ENCODE measurements at places on chromosomes 5 and 9.

- no peak for DNase-seq
These were observed 10.8 kb downstream of the NSG2 start for GRCh38 chr5:174056064-174056847.

DNA sequence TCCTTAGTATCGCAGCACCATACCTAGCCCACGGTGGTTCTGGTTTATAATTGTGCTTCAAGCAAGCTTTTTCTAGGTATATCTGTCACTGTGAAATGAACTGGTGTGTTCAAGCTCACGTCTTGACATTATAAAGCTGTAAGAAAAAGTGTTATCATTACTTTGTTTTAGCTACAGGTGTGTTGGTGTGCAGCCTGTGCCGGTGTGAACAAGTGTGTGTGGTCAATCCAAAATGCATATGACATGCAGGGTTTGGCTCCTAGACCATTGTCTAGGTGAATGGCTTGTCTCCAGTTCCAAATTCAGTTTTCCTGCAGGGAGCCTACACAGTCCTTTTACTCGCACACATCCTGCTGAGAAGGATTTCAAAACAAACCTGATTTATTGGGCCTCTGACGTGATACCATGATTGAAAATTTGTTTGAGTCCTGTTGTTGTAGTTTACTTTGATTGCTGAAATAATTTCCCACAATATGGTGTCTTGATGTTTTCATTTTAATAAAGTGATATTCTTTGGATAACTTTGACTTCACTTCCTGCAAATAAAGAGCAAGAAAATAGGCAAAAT lies 3.7 kb downstream of the LSM11 start:
- no peak for DNase-seq

- DNase-seq: no peak
These were observed 17.9 kb downstream of the COL27A1 start for GRCh38 chr9:114172981-114173833.

DNA sequence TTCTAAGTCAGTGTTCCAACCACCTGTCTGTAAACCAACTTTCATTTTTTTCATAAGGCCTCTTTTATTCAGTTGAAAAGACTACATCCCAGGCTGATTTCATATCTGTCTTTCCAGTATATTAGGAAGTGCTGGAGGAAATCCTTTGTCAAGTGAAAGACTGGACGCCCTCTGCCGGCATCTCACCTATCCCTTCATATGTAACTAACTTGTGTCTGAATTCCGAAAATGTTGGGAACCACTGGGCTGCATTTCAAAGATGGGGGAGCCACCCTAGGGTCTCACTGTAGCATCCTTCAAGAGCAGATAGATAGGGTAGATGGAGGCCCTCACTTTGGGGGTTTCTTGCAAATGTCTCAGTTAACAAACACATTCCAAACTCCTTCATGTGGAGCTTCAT lies 569.8 kb downstream of the CTNND2 start:
- DNase-seq: no peak

DNA sequence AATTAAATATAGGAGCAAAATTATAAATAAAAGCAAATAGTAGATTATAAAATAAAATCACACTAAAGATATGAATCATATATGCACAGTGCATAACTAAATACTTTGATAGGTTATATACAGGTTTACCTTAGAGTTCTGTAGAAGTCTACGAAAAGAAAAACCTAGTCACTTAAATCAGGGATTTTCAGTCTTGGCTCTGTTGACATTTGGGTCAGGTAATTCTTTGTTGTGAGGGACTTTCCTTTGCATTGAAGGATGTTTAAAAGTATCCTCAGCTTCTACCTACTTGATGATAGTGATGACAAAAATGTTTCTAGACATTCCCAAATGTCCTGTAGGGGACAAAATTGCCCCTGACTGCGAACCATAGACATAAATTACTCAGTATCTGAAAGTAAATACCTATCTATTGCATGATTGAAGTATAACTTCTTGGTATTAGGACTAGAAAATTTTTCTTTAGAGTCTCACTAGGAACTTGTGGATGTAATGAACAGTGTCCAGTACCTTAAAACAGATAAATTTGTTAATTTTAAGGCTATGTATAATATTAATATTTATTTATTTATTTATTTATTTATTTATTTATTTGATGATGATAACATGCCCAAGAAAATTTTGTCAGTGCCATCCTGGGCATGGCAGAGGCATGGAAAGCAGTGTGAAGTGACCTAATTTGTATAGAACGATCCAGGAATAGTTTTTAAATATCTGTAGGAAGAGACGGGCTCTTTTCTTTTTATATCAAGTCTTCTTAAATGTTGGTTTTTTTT lies 44.0 kb upstream of the LRRC70 start:
- no peak for DNase-seq

DNA sequence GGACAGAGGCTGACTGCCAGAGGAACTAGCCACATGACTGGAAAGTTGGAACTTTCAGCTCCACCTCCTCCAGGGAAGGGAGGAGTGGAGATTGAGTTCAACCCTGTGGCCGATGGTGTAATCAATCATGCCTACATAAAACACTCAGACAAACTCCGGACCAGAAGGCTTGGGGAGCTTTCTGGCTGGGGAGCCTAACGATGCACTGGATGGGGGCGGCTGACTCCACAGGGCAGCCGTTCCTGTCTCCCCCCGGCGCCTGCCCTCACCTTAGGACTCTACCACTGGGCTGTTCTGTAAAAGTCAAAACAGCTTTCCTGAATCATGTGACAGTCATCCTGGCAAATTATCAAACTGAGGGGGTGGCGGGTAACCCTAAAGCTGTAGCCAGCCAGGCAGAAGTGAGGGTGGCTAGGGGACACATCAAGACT lies 58.0 kb downstream of the GOLM1 start:
- DNase-seq: peak; percentile 22

DNA sequence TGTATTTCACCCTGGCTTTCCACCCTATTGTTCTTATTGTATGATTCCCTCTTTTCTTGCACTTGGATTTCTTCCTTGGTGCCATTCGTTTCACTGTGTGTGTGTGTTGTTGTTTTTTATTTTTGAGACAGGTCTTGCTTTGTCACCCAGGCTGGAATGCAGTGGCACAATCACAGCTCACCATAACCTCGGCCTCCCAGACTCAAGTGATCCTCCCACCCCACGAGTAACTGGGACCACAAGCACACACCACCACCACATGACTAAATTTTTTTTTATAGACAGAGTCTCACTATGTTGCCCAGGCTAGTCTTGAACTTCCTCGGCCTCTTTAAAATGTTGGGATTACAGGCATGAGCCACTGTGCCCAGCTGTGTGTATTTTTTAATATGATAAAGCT lies 72.0 kb downstream of the MLLT3 start:
- no peak for DNase-seq

- DNase-seq: no peak
These were observed 11.9 kb downstream of the TRIO start for GRCh38 chr5:14155075-14155474.

DNA sequence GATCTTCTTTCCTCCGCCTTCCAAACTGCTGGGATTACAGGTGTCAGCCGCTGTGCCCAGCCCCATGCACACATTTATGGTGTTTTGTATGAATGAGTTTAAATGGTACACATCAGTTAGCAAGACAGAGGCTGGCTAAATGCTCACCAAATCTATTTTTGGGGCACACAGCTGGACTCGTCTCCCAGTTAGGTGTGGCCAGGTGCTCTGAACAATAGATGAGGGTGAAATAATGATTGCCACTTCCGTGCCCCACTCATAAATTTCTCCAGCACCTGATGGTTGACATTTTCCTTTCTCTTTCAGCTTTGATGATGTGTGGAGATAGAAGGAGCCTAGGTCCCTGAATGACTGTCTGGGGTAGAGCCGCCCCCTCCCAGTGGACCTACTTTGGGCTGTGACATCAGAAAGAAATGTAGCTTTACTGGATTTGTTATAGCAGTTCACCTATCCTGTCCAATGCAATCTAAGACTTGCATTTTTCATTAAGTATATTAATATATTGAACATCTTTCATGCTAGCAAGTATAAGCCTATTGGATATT lies 8.6 kb upstream of the RAPGEF1 start:
- DNase-seq: no peak

GRCh38 chr5:138128334-138128733 lies 10.9 kb downstream of the NME5 start:
- DNase-seq: no peak

DNA sequence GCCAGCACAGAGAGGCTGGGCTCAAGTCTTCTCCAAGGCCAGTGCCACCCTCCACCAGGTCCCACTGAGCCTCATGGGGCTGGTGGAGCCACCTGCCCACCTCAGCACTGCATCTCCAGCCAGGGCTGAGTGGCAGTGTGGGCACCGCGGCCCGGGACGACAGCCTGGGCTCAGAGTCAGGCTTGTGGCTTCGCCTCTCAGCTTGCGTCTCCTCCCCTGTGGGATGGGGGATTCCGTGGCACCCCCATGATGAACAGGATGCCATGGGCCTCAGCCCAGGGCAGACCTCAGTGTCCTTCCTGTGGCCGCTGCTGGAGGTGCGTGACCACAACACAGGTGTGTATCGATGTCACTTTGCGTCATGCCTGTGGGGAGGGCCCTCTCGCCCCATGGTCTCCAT lies 136.4 kb upstream of the PPP1R26 start:
- DNase-seq: no peak

DNA sequence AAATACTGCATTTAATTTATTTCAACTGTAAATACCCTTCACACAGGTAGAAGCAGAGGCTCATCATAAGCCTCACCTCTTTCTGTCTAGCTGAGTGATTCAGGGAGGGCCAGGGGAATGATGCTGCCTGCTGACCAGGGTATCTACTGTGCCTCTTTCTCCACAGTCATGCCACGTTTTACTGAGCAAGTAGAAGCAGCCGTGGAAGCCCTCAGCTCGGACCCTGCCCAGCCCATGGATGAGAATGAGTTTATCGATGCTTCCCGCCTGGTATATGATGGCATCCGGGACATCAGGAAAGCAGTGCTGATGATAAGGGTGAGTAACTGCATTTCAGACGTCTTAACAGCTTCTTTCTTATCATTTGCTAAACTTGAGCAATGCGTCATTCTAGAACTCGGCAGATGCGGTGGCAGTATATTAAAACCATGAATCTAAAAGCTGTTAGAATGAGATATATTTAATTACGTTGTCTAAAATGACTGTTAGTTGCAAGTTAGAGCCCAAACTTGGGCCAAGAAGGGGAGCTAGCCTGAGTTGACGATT lies 50.0 kb upstream of the LRRTM2 start:
- no peak for DNase-seq

DNA sequence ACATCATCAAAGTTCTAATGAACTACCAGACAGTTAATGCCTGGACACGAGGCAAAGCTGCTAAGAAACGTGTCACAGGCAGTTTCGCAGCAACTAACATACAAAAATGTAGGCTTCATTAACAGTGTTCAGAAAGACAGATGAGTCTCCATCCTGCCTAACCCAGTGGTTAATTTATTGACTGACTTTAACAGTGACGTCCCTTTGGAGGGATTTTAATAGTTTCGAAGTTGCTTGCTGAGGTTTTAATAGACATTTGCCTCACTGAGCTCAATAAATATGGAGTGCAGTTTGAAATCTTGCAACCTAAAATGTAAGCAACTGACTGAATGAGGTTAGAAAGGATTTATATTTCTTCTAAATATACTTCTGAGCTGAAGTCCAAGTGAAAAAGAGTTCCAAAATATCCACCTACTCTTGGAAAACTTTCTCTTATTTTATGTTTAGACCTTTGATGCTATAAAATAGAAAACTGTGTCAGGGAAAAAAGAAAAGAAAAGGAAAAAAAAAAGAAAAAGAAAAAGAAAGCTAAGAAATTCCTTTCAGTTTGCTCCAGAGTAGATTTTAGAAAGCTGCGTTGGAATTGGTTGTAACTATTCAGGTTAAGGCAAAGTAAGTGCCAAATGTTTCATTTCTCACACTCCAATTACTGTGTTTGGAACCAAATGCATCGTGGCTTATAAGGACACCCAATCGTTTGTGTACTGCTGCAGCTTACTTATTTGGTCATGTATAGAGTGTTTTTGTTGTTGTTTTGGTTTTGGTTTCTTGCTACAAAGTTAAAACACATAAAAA lies 2016.6 kb downstream of the MAT2B start:
- DNase-seq: no peak

- DNase-seq: no peak
These were observed 150.6 kb upstream of the EDIL3 start for GRCh38 chr5:84535281-84535680.

- peak; percentile 60 for DNase-seq
These were observed 660 bp downstream of the SCAMP1 start for GRCh38 chr5:78360924-78361630.

DNA sequence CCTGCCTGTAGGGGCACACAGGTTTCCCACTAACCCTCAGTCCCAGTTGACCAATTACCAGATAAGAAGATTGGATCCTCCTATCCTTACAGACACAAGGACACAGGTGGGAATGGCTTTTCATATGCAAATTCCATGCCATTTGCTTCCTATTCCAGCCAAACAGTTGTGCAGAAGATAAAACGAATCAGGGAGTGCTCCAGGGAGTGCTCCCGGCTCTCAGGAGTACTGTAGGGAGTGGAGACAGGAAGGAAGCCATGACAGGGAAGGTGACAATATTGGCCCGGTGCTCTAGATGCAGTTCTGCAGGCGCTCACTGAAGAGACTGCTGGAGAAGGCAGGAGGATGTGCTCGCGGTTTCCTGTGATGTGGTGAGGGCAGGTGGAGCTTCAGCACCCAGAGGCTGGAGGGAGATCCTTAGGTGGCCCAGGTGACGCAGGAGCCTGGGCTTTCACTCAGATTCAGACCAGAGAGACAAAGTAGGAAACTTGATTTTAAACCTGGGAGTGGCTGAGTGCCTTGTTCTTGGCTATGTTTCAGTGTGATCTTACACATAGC lies 260.0 kb downstream of the AUH start:
- DNase-seq: no peak

- no peak for DNase-seq
These were observed 36.9 kb upstream of the ANKRD55 start for GRCh38 chr5:56270058-56270457.

GRCh38 chr9:82513976-82514735 lies 525.6 kb downstream of the SPATA31D1 start:
- DNase-seq: no peak

- DNase-seq: no peak
These were observed 171.6 kb downstream of the TARS1 start for GRCh38 chr5:33612386-33612785.

GRCh38 chr9:7119612-7120011 lies 361.8 kb downstream of the KDM4C start:
- no peak for DNase-seq

DNA sequence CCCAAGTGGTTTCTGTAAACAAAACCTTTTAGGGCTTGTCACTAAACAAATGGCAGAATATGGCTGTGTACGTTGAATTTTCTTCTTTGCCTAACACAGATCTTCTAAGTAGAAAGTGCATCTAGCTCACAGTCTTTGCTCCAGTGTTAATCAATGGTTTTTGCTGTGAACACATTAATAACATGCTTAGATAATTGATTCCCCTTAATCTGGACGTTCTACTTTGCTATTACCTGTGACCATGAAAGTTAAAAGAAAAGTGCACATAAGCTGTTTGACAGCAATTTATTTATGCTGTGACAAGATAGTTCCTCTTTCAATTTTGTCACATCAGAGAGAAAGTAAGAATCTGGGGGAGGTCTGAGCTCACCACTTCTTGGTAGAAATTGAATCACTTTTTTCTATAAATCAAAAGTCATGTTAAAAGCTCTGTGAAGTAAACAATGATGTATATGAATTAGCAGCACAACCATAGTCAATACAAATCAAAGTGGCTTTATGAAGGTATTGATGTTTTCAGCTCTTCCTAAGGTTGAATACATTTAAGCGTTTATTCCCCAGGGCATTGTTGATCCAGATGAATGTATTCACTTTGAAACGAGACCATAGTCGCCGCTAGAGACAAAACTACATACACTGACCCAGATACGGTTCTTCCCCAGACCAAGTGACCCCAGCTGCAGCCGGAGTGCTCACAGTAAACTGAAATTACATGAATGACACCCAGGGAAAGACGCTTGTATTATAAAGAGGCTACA lies 174.6 kb upstream of the ZNF608 start:
- no peak for DNase-seq

- no peak for DNase-seq
These were observed 68.1 kb downstream of the SPOCK1 start for GRCh38 chr5:137431051-137431450.
